ENCODE measurements at places on chromosomes 12 and 14.

GRCh38 chr12:106127338-106128126 lies 11.2 kb downstream of the NUAK1 start:
- peak; percentile 66 for DNase-seq

- DNase-seq: no peak
Observed at GRCh38 chr12:12521044-12521485, 41.6 kb downstream of the DUSP16 start.

DNA sequence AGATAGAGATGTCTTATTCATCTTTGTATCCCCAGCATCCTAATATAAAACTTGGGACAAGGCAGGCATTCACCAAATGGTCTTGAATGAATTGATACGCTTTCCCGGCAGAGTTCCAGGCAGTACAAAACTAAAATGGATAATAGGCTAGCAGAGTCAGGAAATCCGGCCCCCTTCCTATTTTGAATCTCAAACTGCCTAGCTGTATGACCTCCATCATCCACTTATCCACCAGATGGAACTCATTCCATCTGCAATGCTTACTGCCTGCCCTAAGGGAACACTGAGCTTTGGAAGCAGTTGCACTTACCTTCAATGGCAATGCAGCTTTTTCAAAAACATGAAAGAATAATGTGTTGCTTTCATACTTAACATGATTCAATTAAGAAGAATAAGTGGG lies 43.4 kb downstream of the BDKRB1 start:
- DNase-seq: no peak

DNA sequence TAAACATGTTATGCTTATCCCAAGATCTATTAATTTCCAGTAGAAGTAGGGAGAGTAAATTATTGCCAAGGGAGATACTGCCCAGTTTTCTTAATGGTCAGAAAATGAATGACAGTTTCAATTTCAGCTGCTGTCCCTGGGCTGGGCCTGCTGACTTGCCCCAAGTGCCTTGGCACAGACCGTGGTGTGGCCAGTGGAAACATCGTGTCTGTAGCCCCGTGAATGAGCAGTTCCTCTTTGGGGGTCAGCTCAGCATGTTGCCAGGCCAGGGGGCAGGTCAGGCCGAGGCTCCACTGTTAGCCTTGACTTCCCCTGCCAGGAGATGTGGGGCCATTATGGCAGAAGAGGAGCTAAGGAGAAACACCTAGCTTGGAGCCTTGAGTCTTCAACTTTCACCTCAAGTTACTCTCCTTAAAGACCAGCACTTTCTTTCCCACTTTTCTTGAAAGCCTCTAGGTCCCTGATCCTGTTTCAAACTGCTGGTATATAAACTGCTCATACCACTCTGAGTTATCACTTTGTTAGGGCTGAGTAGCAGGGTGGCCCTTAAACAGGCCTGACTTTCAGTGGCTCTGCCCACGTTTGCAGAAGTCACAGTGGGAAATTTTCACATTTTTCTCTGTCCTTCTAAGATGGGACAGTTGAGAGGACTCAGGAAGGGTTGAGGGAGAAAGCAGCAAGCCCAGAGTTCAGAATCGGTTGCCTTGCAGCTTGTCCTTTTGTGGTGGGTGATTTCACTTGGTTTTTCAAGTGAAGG lies 73.2 kb downstream of the SUSD6 start:
- DNase-seq: no peak

- DNase-seq: no peak
Observed at GRCh38 chr14:101111620-101112290, 208.2 kb upstream of the RTL1 start.

DNA sequence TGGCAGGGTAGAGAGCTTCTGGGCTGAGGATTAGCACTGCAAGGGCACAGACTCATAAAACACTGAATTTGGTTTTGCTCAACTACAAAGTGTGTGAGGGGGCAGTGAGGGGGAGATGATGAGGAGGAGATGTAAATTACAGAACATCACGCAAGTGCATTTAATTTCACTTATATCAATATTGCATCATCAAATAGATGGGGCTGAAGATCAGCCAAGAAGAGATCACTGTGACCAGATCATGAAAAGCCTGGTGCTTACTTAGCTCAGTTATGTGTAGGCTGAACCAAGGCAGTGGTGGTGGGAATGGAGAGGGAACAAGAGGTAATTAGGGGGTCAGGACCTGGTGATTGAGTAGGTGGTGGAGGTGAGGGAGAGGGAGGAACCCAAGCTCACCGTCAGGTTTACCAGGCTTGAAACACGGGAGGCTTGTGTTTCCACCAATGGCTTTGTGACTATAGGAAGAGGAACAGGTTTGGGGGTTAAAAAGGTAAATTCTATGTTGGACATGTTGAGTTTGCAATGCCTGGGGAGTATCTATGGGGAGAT lies 11.3 kb downstream of the FOS start:
- DNase-seq: no peak

DNA sequence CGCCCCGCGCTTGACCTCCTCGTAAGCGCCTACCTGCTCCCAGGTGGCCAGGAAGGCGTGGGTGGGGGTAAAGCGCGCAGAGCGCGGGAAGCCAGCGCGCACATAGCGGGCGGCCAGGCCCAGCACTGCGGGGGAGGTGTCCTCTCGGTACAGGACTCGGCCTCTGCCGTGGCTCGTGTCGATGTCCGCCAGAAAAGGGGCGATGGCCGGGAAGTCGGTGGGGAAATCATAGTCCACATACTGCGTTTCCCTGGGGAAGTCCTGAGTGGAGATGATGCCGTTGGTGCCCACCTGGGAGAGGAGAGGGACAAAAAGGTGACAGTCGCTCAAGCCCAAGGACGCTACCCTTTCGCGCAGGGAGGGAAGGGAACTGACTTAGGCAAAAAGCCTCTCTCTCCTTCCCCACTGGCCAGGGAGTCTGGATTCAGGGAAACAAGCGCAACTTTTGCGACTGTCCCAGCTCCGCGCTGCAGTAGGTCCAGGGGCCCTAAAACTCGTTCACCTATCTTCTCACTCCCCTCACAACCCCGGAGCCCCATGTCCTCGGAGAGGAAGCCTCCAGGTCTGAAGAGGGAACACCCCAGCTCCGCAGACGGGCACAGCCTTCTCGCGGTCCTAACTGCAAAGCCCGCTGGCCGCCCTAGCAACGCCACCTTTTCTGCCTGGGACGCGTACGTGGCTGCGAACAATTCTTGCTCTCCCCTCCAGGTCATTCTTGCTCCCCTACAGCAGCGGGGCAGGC lies 815 bp downstream of the NID2 start:
- no peak for DNase-seq

DNA sequence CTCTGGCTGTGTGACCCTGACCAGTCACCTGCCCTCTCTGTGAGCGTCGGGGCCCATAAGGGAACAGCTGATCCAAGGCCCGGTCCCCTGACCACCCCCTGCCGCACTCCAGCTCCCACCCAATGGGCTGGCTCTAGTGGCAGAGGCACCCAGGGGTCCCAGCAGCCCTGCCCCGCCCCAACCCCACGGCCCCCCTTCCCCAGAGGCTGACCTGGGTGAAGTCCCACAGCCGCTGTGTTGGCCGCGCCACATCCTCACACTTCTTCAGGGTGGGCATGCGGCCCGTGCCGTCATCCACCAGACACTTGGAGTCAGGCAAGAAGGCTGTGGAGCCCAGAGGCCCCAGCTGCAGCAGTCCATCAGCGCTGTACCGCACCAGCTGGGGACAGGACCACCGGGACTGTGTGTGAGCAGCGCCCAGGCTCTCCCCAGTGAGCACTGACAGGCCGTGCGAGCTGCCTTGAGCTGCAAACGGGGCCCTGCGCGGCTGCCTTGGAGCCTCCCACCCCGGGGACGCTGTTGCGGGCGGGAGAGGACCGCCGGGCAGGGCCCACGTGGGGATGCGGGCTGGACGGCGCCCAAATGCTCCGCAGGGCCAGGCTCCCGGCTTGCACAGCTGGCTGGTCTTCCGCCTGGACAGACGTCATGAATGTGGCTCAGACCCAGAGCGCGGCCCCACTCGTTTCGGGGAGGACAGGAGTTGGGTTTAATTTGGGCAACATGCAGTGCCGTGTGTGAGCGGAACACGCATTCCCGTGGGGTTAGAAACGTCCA lies 53.5 kb downstream of the NOC4L start:
- no peak for DNase-seq

GRCh38 chr12:49505672-49506071 lies 33.2 kb upstream of the KCNH3 start:
- DNase-seq: peak; percentile 67

DNA sequence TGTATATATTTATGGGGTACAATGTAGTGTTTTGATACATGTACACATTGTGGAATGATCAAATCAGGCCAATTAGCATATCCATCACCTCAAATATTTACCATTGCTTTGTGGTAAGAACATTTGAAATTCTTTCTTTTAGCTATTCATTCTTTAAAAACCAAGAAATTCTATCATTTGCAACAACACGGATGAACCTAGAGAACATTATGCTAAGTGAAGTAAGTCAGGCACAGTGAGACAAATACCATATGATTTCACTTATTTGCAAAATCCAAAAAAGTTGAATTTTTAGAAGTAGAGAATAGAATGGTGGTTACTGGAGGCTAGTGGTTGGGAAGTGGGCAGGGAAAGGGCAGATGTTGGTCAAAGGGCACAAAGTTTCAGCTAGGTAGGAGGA lies 129.3 kb upstream of the PTPRQ start:
- DNase-seq: no peak

DNA sequence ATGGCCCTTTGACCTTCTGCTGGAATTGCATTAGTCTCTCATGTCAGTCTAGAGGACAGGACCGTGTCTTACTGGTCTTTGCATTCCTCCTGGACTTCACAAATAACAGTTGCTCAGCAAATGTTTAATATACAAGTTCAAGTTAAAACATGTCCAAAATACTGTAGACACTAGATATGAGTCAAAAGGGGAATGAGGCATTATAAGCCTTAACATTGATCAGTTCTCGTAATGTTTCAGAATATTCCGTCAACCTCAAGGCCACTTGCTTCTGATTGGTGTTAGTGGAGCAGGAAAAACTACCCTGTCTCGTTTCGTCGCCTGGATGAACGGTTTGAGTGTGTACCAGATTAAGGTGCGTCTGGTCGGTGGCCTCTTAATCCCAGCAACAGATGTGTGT lies 59.9 kb downstream of the HSP90AA1 start:
- DNase-seq: no peak

GRCh38 chr14:86153480-86153879 lies 623.5 kb downstream of the FLRT2 start:
- no peak for DNase-seq

- DNase-seq: peak; percentile 18
Observed at GRCh38 chr12:5777451-5777850, 167.6 kb downstream of the ANO2 start.

GRCh38 chr14:22518073-22518472 lies 71.0 kb downstream of the DAD1 start:
- no peak for DNase-seq

DNA sequence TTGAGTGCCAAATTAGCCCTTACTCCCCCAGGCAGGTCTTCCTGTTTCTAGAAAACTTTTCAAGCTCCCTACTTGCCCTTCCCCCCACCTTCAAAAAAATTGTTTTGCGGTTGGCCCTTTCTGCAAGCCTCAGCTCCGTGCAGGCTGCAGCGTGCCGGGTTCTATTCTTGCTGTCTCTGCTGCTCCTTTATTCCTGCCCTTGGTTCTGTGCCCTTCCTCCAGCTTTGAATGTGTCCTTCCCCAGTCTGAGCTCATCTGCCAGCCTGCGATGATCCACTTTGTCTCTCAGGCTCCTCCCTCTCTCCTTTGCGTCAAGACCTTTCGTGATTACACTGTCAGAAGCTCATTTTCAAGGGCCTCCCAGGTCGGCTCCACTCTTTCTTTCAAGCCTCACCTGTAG lies 98.6 kb downstream of the IRF2BPL start:
- peak; percentile 60 for DNase-seq

DNA sequence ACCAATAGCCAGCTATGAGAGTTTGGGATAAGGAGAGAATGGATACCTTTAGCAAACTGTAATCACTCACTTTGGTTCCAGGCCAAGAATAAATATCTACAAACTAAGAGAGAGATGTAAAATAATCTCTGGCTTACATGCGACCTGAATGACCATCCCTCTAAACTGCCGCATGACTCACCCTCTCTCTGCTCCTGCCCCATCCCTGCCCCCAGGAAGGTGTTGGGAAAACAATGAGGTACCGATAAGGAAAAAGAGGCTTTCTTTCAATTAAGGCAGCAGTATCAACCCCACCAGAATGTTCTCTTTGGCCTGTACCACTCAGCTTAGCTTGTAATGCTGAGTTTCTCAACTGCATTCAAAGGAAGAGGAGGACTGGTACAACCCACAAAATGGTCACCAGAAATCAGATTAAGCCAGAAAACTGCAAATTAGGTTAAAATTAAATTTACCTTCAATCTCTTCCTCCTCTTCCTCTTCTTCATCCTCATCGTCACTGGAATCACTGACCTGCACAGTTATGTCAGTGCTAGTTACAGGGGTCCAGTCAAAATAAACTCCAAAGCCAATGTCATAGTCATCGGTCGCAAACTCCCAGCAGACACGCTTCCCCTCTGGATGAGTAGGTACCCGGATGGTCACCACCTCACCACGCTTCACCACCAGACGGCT lies 22.0 kb downstream of the GSTZ1 start:
- DNase-seq: no peak

GRCh38 chr12:22577667-22578066 lies 33.3 kb upstream of the C2CD5 start:
- no peak for DNase-seq

GRCh38 chr12:46404225-46404631 lies 31.7 kb upstream of the SLC38A2 start:
- peak; percentile 93 for DNase-seq

GRCh38 chr12:46933947-46934346 lies 108.2 kb upstream of the SLC38A4 start:
- peak; percentile 72 for DNase-seq

GRCh38 chr12:124774462-124775167 lies 89.0 kb downstream of the SCARB1 start:
- peak; percentile 98 for DNase-seq

GRCh38 chr14:45610318-45610717 lies 357.3 kb upstream of the MIS18BP1 start:
- peak; percentile 3 for DNase-seq

- DNase-seq: no peak
Observed at GRCh38 chr12:15772405-15773018, 16.7 kb downstream of the EPS8 start.

- peak; percentile 23 for DNase-seq
Observed at GRCh38 chr12:56590237-56590830, 39.8 kb downstream of the BAZ2A start.

GRCh38 chr14:56268673-56269072 lies 150.5 kb downstream of the PELI2 start:
- DNase-seq: peak; percentile 58

DNA sequence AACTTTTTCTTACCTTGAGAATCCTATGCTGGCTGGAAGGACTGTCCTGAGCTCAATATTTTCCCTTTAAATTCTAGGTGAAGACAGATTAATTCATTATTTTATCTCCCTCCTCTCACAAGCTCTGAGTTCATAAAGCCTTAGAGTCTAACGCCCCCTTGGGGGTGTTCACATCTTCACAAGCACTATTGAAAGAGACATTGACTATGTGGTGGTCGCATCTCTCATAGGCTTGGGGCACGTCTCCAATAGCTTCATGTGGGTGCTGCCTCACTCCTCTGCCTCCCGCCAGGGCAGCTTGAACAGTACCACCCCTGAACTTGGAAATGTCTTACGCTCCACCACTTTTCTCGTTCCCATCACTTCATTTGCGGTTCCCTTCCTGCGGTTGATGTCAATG lies 106.2 kb downstream of the UNC79 start:
- DNase-seq: peak; percentile 2
